ENCODE measurements at places on chromosomes 2 and 18.

DNA sequence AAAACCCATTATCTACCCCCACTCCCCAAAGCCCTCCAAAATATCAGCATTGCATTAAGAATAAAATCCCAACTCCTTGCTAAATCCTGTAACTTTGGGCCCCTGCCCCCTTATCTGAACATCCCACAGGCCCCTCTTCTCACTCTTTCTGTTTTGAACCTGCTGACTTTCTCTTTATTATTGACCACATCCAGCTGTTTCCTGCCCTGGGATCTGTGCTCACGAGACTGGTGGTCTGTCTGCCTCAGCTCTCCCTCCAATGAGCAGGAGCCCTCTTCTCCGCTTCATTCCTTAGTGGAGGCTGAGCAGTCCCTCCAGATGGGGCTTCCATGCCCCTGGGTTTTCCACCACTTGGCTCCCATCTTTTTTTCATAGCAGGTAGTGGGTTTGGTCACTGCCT is 116.9 kb downstream of the ACKR3 start:
- no peak for DNase-seq

GRCh38 chr2:15174567-15174966 is 386.6 kb downstream of the NBAS start:
- no peak for DNase-seq

- DNase-seq: no peak
Measured at GRCh38 chr2:143607231-143608062, 478.2 kb downstream of the ARHGAP15 start.

GRCh38 chr2:238879621-238880377 is 31.9 kb downstream of the TWIST2 start:
- DNase-seq: no peak

- no peak for DNase-seq
Measured at GRCh38 chr18:10453261-10453805, 1.1 kb upstream of the APCDD1 start.

DNA sequence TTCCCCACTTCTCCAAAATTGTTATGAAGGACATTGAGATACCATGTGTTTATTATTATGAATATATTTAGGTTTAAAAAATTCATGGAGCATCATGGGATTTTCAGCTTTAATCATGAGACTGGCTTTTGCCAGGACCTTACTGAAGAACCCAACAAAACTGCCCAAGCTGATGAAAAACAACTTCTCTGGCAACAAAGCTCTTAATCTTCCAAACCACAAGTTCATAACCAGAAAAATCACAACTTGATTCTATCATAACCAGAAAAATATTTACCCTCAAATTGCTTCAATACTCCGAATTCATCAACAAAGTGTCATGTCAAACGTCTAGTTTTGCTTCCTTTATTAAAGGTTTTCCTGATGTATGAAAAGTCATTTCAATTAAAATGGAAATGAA is 971.8 kb upstream of the ACVR2A start:
- no peak for DNase-seq

DNA sequence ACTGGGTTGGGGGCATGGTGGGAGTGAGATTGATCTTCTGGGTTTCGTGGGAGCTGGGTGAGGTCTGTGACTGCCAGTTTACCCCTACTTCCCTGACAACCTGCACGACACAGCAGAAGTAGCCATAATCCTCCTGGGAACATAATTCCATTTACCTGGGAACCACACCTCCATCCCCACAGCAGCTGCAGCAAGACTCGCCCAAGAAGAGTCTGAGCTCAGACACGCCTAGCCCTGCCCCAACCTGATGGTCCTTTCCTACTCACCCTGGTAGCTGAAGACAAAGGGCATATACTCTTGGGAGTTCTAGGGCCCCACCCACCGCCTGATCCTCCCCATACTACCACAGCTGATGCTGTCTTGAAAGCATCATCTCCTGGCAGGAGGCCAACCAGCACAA is 43.8 kb downstream of the FLACC1 start:
- no peak for DNase-seq

- no peak for DNase-seq
Measured at GRCh38 chr18:36543991-36544725, 246.6 kb downstream of the FHOD3 start.

GRCh38 chr18:53796040-53796729 is 428.3 kb downstream of the MBD2 start:
- DNase-seq: no peak

- no peak for DNase-seq
Measured at GRCh38 chr2:233461481-233461891, 105.1 kb downstream of the USP40 start.

- no peak for DNase-seq
Measured at GRCh38 chr2:129067070-129067469, 748.4 kb upstream of the HS6ST1 start.

DNA sequence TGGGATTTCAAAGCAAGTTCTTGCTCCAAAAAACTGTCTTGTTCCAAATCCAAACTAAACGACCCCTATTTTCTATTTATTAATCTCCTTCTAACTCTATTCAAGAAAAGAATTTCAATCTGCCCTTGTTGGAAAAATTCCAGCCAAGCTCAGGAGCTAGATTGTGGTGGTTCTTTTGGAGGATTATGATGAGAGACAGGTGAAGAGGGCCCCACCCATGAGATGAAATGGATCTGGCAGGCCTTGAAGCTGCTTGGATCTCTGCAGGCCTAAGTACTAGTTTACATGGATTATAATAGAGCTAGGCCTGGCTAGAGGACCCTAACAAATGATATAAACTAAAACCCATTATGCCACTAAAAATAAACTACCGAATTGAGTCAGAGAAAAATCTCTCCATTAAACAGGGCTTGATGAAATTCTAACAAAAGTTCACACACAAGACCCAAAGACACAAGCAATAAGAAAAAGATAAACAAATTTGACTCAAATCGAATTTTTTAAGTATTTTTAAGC is 101.6 kb downstream of the GFPT1 start:
- DNase-seq: no peak

DNA sequence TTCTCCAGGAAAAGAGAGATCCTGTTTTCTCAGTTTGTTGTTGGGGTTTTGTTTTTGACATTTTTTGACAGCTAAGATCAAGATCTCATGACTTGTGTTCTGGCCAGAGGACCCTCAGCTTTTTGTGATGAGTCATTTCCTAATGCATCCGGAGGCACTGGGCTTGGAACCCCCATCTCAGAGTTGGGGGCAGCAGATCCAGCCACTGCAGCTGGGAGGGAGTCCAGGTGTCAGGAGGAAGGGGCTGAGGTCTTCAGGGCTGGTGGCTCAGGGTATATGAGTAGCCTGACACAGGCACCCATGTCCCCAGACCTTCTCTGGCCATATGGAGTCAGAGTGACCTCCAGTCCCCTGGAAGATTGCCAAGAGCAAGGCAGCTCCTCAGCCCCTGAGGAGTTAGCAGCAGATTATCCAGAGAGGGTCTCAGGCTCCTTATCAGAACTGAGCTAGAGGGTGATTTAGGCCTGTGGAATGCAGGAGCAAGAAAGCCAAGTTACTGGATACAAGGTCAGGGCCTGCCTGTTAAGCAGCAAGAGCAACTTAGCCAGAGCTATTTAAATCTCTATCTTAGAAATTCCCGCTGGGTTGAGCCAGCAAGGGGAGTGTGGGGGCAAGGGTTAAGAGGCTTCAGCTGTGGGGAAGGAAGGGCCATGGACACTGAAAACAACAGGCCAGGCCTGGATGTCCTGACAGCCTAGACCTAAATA is 62.4 kb downstream of the TANC1 start:
- DNase-seq: no peak

- no peak for DNase-seq
Measured at GRCh38 chr18:80107426-80107825, 1.6 kb upstream of the ADNP2 start.

- no peak for DNase-seq
Measured at GRCh38 chr2:98454500-98455235, 10.0 kb downstream of the INPP4A start.

DNA sequence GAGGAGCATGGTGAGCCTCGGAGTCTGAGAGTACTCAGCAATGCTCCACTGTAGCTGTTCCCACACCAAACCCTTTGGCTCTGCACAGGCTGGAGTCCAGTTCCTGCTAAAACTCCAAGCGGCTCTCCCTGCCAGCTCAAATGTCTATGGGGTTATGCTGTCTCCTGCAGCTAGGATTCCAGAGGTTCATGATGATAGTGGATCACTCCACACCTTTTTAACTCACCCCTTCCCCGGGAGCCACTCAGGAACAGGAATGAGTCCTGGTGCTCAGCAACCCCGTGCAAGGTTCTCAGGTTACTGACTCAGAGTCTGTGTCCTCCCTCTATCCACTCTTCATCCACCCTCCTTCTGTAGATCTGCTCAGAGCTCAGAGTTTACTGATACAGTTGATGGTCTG is 410.0 kb downstream of the CDH19 start:
- DNase-seq: no peak

- no peak for DNase-seq
Measured at GRCh38 chr2:75604484-75604883, 42.1 kb upstream of the MRPL19 start.

DNA sequence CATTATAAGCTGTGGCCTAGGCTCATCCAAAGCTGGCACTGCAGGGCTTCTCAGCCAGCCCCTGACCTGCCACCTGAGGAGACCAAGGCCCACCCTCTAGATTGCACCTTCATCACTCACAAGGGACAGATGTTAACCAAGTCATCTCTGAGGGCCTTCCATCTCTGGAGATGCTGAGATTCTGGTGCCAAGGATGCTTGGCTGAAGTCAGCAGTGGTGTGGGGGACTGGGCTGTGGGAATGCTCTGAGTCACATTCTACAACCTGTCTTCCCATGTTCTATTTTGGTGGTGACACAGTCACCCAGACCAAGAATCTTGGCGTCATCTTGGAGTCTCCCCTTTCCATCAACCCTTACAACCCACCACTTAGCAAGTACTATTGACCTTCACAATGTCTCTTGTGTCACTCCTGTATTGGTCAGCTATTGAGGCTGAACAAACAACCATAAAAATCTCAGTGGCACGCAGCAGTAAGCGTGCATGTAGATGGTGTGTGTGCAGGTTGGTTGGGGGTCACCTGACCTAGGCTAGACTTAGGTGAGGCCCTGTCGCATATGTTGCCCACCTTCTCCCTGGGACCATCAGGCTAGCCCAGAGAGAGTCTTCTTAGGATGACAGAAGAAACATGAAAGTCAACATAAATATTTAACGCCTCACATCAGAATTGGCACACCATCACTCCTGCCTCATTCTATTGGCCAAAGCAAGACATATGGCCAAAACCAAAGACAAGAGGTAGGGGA is 135.0 kb downstream of the SMAD7 start:
- DNase-seq: no peak

- DNase-seq: no peak
Measured at GRCh38 chr2:85599468-85600234, 2.8 kb downstream of the TMEM150A start.

DNA sequence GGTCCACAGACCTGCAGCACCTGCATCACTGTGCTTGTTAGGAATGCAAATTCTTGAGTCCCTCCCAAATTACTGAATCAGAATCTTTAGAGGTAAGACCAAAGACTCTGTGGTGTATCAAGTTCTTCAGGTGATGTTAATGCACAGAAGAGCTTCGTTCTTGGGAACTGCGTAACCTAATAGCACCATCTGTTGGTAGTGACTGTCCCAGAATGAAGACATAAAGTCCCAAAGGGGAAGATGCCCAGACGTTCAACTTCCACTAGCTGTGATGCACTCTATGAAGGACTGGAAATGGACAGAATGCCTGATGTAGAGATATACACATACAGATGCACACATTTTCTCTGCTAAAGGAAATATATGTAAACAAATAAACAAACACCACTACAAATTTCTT is 576.0 kb downstream of the LRP1B start:
- DNase-seq: no peak

DNA sequence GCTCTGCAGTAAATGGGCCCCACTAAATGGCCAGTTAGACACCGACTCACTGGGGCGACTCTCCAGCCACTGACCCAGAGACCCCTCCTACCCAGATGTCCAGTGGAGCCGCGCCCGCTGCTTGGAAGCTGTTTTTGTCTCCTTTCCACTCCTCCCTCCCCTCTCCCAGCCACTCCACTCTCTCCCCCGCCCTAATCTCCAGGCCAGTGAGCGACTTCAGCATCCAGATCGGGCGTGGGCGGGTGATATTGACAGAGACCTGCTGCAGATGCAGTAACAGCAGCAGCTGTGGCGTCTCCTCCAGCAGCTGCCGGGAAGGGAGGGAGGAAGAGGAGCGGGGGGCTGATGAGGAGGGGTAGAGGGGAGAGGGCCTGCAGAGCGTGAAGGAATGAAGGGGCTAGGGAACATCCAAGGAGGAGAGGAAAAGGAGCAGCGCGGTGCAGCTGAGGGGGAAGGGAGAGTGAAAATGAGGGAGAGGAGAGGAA is at the start of gene SCN7A:
Gene SCN7A (minus strand): TSS at position 110 of the 485 bp plus-strand sequence. CDS start 16,553 bp downstream, outside the sequence.
- no peak for DNase-seq

GRCh38 chr2:103401621-103402020 is 639.8 kb downstream of the TMEM182 start:
- no peak for DNase-seq

- no peak for DNase-seq
Measured at GRCh38 chr2:200578778-200579177, 7.0 kb upstream of the AOX1 start.

GRCh38 chr18:2840521-2840920 is 6.3 kb upstream of the EMILIN2 start:
- no peak for DNase-seq

DNA sequence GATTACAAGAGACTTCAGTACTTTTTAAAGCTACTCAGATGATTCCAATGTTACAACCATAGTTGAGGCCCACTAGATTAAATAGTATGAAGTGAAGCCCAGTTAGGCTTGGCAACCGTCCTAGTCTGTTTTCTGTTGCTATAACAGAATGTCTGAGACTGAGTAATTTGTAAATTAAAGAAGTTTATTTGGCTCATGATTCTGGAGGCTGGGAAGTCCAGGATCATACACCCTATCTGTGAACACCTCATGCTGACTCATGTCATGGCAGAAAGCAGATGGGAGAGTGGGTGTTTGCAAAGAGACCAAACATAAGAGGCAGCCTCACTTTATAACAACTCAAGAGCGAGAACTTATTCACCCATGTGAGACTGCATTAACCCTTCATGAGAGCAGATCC is 63.1 kb downstream of the CCDC150 start:
- no peak for DNase-seq

GRCh38 chr2:40316620-40317019 is 135.3 kb downstream of the SLC8A1 start:
- DNase-seq: no peak

GRCh38 chr2:70078384-70078783 is 8.9 kb upstream of the PCBP1 start:
- DNase-seq: no peak

GRCh38 chr2:227860221-227860641 is 11.2 kb upstream of the DAW1 start:
- no peak for DNase-seq

DNA sequence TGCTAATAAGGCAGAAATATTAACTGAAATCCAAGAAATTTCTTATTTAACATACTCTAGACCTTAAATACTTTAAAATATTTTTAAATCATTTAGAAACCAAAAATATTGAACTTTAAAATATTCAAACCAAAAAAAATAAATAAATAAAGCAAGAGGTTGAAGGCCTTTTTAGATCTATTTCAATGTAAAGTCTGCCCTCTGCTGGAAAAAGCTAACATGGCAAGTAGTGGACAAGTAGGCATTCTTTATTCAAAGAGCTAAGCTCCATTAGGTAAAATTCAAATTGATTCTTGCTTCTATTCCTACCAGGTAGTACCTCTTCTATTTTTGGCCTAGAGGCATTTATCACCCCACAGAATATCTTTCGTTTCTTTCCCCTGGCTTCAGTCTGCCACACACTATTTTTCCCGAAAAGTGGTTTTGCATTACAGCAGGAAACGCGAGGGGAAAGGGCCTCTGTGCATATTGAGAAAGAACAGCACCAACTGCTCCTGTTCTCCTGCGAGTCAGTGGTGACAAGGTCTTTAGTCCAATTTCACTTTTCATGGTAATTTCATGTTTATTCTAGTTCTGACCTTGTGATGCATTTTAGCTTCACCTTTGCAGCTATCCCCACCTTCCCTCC is 20.4 kb downstream of the IFIH1 start:
- DNase-seq: peak; percentile 4
